ENCODE measurements at places on chromosomes 12 and 14.
A peak's percentile ranks its signal among the peaks of the same experiment; 100 is the strongest.

DNA sequence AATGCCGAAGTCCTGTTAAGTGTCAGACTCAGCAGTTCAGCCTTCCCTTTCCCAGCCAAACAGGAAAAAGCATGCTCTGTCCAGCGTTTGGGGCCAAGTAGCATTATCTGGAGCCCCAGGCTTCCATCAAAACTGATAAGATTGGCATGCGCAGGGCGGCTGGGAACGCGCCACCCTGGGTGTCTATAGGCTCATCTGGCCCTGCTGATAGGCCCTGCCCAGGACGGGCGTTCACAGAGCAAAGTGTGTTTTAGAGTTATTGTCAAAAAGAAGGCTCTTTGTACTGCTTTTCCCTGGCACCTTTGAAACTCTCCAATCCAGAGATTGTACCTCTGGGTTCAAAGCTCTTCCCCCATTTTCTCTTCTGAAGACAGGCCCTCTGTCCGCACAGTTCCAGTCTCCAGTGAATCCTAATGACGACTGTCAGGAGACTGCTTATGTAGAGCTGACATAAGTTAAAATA, at the start of gene ART4:
TSS of gene ART4 (minus strand) at position 102 of the 463 bp plus-strand sequence. CDS start 413 bp downstream, outside the sequence.
- no peak within 1 kb of the TSS for H3K4me3 ChIP-seq
- no peaks in the 10 kb centered on the region for H3K27me3 ChIP-seq
- no peak for DNase-seq
- no peak within 1 kb of the TSS for H3K27ac ChIP-seq
- no peaks in the 10 kb centered on the region for H3K36me3 ChIP-seq
- no peaks in the 10 kb centered on the region for H3K4me1 ChIP-seq

DNA sequence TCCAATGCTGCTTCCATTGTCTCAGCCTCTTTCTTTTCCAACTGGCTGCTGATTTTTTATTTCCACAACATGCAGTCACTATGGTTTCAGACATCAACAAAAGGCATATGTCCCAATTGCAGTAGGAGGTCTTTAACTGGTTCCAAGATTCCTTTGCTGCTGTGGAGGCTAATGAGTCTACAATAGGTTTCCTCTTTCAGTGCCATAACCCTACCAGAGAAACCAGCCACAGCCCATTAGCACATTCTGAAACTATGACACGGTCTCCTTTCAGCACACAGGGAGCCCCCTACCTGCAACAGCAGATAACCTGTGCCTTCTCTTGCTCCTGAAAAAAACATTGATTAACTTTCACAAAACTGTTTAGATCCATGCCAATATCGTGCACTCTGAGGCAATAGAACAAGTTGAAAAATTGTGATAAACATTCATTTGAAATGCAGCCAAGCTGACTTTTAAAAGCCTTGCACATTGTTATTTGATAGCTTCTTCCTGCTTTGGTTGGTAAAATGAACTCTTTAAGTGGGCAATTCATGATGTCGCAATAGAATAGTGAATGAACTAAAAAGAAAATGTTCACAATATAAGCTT, 32.4 kb downstream of the PLEKHG7 start:
- no peak for DNase-seq
- no peak overlapping the region for H3K27ac ChIP-seq
- no peak overlapping the region for H3K4me3 ChIP-seq
- no peaks in the 10 kb centered on the region for H3K4me1 ChIP-seq
- no peaks in the 10 kb centered on the region for H3K27me3 ChIP-seq

- DNase-seq, result no peak
- H3K36me3 ChIP-seq, result peaks cover 2% of the 10 kb centered on the region
- H3K4me1 ChIP-seq, result peaks cover 11% of the 10 kb centered on the region
- no peak overlapping the region for H3K4me3 ChIP-seq
- no peak overlapping the region for H3K27ac ChIP-seq
Observed at GRCh38 chr14:103721334-103722120, 5.9 kb downstream of the ZFYVE21 start.

DNA sequence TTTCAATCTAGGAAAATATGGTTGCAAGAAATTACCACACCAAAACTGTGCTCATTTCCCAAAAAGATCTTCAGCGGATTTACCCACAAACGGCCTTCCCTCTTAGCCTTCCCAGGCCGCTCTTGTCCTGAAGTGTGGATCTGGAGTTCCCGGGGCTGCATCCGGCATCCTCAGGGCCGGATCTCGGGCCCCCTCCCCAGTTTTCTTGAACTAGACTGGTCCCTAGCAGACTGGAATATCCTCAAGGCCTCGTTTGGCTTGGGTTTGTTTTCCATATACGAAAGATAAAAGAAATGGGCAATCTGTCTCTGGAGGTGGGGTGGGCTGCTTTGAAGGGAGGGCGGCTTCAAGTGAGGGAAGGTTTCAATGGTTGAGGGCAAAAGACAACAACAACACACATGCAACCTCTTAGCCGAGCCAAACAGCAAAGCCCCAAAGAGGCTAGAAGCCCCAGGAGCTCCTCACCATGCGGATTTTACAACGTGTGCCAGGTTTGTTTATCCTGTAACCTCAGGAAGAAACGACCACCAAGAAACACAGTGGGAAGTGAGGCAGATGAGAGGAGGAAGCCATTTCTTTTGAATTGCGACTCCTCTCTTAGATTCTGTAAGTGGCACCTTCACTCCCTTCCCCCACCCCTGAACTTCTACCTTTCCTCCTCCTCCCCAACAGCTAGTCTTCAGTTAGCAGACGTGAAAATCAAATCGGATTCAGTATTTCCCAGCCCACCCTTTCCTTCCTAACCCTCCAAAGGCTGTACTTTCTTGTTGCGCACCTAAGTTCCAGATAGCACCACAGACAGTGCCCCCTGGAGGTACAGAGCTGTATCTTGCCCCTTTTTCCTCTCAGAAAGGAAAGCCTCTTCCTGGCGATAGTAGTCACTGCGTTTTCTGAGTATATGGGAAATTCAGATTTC, 2.6 kb downstream of the MYF6 start:
- H3K36me3 ChIP-seq, result no peaks in the 10 kb centered on the region
- no peaks in the 10 kb centered on the region for H3K27me3 ChIP-seq
- H3K27ac ChIP-seq, result no peak overlapping the region
- peaks cover 3% of the 10 kb centered on the region for H3K4me1 ChIP-seq

GRCh38 chr12:43861840-43862150, 25.9 kb downstream of the TMEM117 start:
- no peaks in the 10 kb centered on the region for H3K4me1 ChIP-seq
- no peaks in the 10 kb centered on the region for H3K27me3 ChIP-seq
- DNase-seq, result no peak
- H3K36me3 ChIP-seq, result no peaks in the 10 kb centered on the region

GRCh38 chr12:130186651-130187268, 24.5 kb downstream of the FZD10 start:
- no peak for DNase-seq
- H3K27ac ChIP-seq, result no peak overlapping the region
- no peaks in the 10 kb centered on the region for H3K27me3 ChIP-seq
- H3K36me3 ChIP-seq, result no peaks in the 10 kb centered on the region
- H3K4me1 ChIP-seq, result no peaks in the 10 kb centered on the region

DNA sequence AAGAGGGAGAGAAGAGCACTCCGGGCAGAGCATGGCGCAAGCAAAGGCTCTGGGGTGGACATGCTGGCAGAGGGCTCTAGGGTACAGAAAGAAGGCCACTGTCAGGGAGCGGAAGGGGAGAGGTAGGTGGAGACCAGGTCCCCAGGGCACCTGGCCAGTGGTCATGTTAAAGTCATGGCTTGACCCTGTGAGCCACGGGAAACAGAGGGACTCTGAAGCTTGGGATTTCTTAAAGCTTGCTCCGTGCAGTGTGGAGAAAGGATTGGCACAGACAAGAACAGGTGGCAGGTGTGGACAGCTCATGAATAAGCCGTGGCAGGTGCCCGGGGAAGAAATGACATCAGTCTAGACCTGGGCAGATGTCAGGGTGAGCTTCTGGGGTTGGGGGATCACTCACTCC, 413.8 kb downstream of the BCL11B start:
- H3K27me3 ChIP-seq, result no peaks in the 10 kb centered on the region
- no peak overlapping the region for H3K4me3 ChIP-seq
- H3K36me3 ChIP-seq, result no peaks in the 10 kb centered on the region
- H3K4me1 ChIP-seq, result no peaks in the 10 kb centered on the region
- no peak for DNase-seq
- H3K27ac ChIP-seq, result no peak overlapping the region

- H3K27ac ChIP-seq, result peak overlapping the region; percentile 77
- no peak for DNase-seq
- H3K27me3 ChIP-seq, result no peaks in the 10 kb centered on the region
- H3K4me1 ChIP-seq, result peaks cover 3% of the 10 kb centered on the region
- peak overlapping the region; percentile 96 for H3K4me3 ChIP-seq
Observed at GRCh38 chr12:21502164-21502496, 541 bp downstream of the GOLT1B start.

GRCh38 chr12:106288494-106289195, 13.9 kb upstream of the TCP11L2 start:
- DNase-seq, result no peak
- H3K4me3 ChIP-seq, result no peak overlapping the region
- H3K27me3 ChIP-seq, result no peaks in the 10 kb centered on the region
- H3K27ac ChIP-seq, result no peak overlapping the region
- H3K4me1 ChIP-seq, result peaks cover 2% of the 10 kb centered on the region
- no peaks in the 10 kb centered on the region for H3K36me3 ChIP-seq

GRCh38 chr14:82855912-82856391, 1322.3 kb upstream of the SEL1L start:
- no peaks in the 10 kb centered on the region for H3K27me3 ChIP-seq
- H3K4me1 ChIP-seq, result no peaks in the 10 kb centered on the region
- no peak overlapping the region for H3K4me3 ChIP-seq
- no peaks in the 10 kb centered on the region for H3K36me3 ChIP-seq
- H3K27ac ChIP-seq, result no peak overlapping the region

GRCh38 chr12:50689437-50689836, 74.5 kb upstream of the ATF1 start:
- no peaks in the 10 kb centered on the region for H3K27me3 ChIP-seq
- no peaks in the 10 kb centered on the region for H3K4me1 ChIP-seq
- peaks cover 20% of the 10 kb centered on the region for H3K36me3 ChIP-seq
- no peak overlapping the region for H3K27ac ChIP-seq
- H3K4me3 ChIP-seq, result no peak overlapping the region
- DNase-seq, result no peak

GRCh38 chr12:100027671-100028070, 42.9 kb upstream of the ANKS1B start:
- no peak for DNase-seq
- H3K36me3 ChIP-seq, result no peaks in the 10 kb centered on the region
- H3K27ac ChIP-seq, result no peak overlapping the region
- H3K4me3 ChIP-seq, result no peak overlapping the region
- no peaks in the 10 kb centered on the region for H3K4me1 ChIP-seq
- no peaks in the 10 kb centered on the region for H3K27me3 ChIP-seq

- peaks cover 2% of the 10 kb centered on the region for H3K4me1 ChIP-seq
- no peaks in the 10 kb centered on the region for H3K27me3 ChIP-seq
- no peaks in the 10 kb centered on the region for H3K36me3 ChIP-seq
- no peak for DNase-seq
- H3K4me3 ChIP-seq, result no peak overlapping the region
- H3K27ac ChIP-seq, result no peak overlapping the region
Observed at GRCh38 chr12:49369411-49370145, 2.3 kb downstream of the SPATS2 start.

DNA sequence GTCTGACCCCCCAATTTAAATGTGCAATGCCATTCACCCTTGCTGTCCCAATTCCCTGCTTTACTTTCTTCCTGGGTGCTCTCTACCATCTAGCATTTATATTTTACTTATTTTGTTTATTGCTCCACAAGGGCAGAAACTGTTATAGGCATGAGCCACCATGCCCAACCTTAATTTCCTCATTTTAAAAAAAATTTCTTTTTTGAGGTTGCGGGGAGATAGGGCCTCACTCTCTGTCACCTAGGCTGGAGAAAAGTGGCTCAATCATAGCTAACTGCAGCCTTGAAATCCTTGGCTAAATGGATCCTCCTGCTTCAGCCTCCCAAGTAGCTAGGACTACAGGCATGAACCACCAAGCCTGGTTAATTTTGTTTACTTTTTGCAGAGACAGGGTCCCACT, 13.0 kb downstream of the HPD start:
- no peaks in the 10 kb centered on the region for H3K36me3 ChIP-seq
- H3K4me3 ChIP-seq, result no peak overlapping the region
- no peaks in the 10 kb centered on the region for H3K4me1 ChIP-seq
- no peak overlapping the region for H3K27ac ChIP-seq

DNA sequence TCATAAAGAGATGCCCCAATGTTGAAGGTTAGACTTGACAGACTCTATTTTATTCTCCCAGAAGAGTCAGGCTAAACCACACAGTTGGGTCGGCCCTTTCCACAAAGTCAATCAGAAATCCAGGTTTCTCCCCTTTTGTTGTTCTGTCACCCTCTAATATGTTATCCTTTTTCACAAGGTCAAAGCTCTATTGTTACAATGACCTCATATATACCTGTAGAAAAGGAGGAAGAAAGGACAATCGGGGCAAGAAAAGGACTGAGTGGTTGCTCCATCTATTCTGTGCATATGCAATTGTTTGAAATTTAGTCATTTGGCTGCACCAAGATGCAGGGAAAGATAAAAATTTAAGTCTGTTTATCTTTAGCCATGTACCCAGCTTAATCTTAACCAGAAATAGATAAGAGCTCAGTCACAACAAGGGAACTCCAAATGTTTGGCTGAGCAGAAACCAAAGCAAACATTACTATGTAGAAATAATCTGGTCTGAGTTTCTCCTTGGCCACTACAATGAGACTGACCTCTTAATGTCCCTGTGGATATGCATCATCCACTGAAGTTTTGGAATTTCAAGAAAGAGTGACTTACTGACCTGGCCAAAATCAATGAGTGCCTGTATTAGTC, 503.7 kb downstream of the GALC start:
- DNase-seq, result no peak
- H3K27me3 ChIP-seq, result no peaks in the 10 kb centered on the region
- no peak overlapping the region for H3K27ac ChIP-seq
- no peaks in the 10 kb centered on the region for H3K36me3 ChIP-seq

- no peak overlapping the region for H3K27ac ChIP-seq
- H3K4me1 ChIP-seq, result peaks cover 3% of the 10 kb centered on the region
- no peak overlapping the region for H3K4me3 ChIP-seq
Observed at GRCh38 chr14:92527721-92528120, 14.1 kb downstream of the RIN3 start.

- H3K4me3 ChIP-seq, result no peak overlapping the region
- no peaks in the 10 kb centered on the region for H3K27me3 ChIP-seq
- no peak overlapping the region for H3K27ac ChIP-seq
- DNase-seq, result no peak
- peaks cover 2% of the 10 kb centered on the region for H3K4me1 ChIP-seq
Observed at GRCh38 chr12:96054244-96054610, 18.8 kb upstream of the LTA4H start.

DNA sequence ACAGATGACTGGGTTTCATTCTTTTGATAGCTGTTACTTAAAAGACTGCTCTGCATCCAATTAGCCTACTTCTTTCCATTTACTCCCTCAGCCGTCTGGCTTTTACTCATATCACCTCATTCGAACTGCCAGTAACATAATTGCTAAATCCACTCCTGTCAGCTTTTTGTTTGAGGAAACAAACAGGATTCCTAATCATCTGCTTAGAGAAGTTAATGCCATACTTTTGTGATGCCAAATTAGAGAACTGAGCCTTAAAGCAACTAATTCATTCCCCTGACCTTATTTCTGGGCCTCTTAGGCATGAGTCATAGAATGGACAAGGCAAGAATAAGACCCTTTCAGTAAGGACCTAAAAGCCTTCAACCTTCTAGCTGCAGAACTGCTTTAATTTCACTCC, 2.9 kb downstream of the OXA1L start:
- no peak overlapping the region for H3K27ac ChIP-seq
- no peak for DNase-seq
- H3K4me3 ChIP-seq, result no peak overlapping the region
- H3K4me1 ChIP-seq, result peaks cover 3% of the 10 kb centered on the region

- no peak overlapping the region for H3K27ac ChIP-seq
- DNase-seq, result no peak
- H3K27me3 ChIP-seq, result no peaks in the 10 kb centered on the region
Observed at GRCh38 chr12:73106296-73106695, 834.1 kb downstream of the TRHDE start.

- H3K36me3 ChIP-seq, result no peaks in the 10 kb centered on the region
- no peak for DNase-seq
- H3K27ac ChIP-seq, result no peak overlapping the region
- no peak overlapping the region for H3K4me3 ChIP-seq
- no peaks in the 10 kb centered on the region for H3K27me3 ChIP-seq
- no peaks in the 10 kb centered on the region for H3K4me1 ChIP-seq
Observed at GRCh38 chr14:70857496-70857890, 48.2 kb upstream of the MAP3K9 start.

Measured in neuronal stem cell (in vitro differentiated cells).